ENCODE measurements at places on chromosomes 1 and 21. TPM values are rescaled to one million over a fixed set of nuclear protein-coding genes. Genes with fewer than 3 reads are reported as not detected.

GRCh38 chr1:6010554-6010953 lies 18.3 kb upstream of the NPHP4 start:
- no peak for DNase-seq

DNA sequence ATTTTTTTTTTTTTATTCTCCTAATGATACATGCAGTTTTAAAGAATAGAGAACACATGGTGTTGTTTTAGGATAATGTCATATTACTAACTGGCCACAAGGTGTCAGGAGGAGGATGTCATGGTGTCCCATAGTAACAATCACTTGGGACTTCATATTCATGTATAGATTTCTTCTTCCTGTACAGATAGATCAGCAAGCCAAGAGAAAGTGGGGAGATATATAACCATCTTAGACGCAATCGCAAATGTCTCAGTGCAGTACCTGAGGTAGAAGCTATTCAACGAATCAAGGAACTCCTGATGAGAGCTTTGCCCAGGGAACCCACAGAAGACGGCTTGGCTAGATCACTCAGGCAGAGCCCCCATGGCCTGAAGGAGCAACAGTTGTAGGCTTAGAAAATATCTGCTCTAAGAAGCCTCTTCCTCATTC lies 12.3 kb downstream of the OR2T11 start:
- no peak for DNase-seq

GRCh38 chr21:14977814-14978213 lies 87.0 kb downstream of the NRIP1 start:
- DNase-seq: no peak

- no peak for DNase-seq
Measured at GRCh38 chr1:207309745-207310273, 11.7 kb upstream of the CD55 start.

DNA sequence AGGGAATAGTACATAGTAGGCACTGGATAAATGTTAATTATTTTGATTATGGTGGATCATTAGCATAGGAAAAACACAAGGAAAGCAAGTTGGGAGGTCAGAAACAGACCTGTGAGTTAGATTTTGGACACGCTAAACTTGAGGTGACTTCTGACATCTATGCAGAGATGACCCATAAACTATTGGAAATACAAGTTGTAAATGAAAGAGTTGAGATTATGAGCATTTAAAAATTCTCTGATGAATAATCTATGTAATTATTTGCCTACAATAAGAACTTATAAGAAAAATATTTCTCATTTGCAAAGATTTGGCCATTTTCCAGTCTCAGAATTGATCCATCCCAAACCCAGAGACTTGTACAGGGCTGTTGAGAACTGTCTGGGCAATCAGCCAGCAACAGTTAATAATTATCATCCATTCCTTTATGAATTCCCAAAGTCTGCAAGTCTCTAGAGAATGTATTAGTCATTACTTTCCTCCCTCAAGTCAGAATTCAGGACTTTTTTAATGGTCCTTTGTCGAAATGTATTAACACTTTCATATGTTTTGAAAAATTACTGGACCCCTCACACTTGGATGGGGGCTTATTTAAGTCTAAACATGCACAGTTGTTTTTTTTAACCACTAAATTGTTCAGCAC lies 19.4 kb upstream of the SLAMF6 start:
- DNase-seq: no peak

GRCh38 chr21:39387461-39388037 lies 38.7 kb upstream of the HMGN1 start:
- peak; percentile 93 for DNase-seq

DNA sequence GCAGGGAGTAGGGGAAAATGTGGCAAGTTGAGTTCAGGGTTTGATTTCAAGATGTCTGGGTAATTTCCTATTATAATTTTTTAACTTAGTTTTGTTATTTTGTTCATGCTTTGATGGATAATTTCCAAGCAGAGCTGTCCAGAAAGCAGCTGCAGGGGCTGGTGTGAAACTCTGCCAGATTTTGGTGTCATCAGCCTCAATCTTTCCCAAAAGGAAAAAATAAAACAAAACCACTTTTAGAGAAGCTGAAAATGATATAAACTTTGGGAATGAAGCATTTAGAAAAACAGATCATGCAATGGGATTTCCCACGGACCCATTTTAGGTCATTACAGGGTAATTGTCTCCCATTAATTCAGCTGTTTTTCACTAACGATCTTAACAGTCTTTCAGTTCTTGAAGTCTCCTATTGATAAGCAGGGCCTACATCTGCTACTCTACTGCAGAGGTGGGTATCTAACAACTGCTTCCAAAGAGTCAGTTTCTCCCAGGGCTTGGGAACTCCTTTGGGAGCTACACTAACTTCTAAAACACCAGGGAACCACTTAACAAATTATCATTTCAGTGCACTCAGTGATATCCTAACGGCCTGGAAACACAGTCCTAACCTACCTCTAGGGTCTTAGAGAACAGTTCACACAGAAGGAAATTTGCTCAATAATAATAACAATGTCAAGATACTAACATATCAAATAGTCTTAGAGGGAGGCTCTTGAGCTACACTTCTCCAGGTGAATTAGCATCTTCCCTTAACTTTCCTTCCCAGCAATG lies 12.3 kb downstream of the ZNF436 start:
- no peak for DNase-seq

DNA sequence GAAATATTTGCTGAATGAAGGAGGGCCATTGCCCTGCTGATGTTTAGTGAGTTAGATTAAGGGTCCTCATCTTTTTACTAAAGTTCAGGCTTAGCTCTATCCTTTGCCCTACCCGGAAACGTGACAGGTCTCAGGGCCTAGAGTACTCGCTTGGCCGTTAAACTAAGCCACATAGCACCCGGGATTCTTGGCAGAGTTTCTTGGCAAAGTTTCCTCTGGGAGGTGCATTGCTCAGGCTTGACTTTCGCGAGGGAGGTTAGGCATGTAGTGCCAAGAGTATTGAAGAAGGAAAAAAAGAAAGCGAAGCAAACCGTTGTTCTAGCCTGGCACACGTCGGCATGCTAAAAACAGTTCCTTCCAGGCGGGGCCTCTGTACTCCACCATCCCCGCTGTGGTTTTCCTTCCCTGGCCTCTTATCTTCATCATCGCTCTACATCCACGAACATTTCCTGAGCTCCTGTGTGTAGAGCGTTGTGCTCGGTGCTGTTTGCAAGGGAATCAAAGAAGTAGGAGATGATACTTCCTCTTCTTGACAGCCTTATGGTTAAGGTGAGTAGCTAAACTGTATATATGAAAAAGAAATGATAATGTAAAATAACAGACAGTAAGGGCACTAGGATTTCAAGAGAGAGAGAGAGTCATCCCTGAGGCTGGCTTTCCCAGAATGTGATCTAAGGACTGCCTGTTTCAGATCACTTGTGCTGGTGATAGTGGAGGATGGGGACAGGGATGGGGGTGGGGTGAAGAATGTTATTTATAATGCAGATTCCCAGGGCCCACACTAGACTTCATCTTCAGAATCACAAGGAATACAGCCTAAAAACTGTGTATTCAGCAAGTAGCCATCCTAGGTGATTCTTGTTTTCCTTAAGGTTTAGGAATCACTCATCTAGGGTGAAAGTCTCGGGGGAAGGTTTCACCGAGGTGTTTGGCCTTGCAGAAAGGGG lies 18.8 kb downstream of the RNF220 start:
- DNase-seq: no peak

DNA sequence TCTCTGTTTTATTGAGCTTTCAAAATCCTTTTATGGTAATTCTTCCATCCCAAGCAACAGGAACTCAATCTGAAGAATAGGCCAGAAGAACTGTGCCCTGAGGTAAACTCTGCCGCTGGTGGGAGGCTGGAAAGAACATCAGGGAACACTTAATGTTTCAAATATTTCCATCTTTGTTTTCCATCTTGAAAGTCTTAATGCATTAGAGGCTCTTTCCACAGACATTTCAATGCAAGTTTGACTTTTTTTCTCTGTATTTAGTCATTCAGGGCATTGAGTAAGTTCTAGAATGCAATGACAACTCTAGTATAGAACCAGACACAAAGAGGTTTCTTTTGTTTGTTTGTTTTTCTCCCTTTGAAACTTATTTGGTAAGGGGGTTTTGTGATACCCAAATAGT lies 61.5 kb downstream of the KIAA0040 start:
- DNase-seq: no peak

DNA sequence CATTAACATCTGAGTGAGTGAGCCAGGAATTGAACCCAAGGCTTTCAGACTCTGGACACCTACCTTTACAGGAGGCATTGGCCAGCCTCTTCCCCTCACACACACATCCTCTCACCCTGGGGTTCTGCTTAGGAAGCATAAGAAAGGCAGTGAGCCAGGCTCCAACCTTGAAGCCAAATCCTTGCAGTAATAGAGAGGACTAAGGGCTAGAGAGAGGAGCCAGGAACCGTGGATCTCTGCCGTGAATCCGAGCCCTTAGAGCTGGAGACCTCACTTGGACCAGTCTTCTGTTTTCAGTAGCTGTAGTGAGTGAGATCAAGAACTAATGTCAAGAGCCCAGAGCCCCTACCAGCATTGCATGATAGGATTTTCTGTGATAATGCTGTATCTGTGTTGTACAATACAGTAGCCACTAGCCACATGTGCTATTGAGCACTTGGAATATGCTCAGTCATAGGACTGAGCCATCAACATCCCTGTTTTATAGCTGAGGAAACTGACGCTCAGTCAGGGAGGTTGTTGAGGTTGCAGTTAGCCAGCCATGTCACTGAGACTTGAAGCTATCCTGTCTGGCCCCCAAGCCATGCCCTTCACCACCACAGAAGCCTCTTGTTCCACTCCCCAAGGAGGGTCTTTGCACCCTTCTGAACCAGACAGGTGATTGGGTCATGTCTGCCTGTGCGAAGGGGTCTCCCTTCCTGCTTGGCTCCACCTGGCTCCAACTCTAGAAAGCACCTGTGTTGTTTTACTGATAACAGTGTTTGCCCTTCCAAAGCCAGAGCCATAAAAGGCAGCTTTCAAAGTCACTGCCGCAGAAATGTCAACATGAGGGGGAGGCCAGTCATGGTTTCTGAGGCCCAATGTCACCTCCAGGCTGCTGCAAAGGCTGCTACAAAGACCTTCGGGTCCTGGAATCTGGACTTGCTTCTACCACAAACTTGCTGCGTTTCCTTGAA lies 101.1 kb upstream of the JUN start:
- no peak for DNase-seq

GRCh38 chr21:34606051-34606450 lies 8.9 kb downstream of the RCAN1 start:
- no peak for DNase-seq

DNA sequence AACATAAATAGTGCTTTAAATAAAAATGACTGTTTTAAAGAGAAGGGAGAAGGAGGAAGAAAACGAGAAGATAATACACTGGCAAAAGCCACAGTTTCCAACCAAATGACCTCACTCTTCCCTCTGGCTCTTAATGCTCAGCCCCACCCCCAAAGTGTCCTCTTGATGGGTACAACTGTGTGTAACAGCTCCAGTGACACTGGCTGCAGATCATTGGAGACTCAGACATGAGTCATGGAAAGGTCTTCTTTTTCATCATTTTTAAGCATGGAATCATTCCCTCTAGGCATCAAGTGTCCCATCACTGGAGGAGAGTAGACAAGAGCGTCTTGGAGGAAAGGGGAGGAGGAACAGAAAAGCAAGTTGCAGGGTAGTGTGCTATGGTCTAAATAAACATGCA lies 333.0 kb downstream of the PAPPA2 start:
- no peak for DNase-seq

DNA sequence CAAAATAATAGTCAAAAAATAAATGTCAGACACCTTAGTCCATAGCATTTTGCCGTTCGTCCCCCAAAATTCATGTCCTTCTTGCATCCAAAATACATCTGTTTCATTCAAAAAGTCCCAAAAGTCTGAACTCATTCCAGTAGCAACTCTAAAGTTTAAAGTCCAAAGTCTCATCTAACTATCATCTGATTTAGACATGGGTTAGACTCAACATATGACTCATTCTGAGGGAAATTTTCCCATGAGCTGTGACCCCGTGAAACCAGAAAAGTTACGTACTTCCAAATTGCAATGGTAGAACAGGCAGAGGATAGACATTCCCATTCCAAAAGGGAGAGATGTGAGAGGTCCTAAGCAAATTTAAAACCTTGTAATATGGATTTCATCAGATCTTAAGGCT lies 48.6 kb upstream of the CACHD1 start:
- no peak for DNase-seq

DNA sequence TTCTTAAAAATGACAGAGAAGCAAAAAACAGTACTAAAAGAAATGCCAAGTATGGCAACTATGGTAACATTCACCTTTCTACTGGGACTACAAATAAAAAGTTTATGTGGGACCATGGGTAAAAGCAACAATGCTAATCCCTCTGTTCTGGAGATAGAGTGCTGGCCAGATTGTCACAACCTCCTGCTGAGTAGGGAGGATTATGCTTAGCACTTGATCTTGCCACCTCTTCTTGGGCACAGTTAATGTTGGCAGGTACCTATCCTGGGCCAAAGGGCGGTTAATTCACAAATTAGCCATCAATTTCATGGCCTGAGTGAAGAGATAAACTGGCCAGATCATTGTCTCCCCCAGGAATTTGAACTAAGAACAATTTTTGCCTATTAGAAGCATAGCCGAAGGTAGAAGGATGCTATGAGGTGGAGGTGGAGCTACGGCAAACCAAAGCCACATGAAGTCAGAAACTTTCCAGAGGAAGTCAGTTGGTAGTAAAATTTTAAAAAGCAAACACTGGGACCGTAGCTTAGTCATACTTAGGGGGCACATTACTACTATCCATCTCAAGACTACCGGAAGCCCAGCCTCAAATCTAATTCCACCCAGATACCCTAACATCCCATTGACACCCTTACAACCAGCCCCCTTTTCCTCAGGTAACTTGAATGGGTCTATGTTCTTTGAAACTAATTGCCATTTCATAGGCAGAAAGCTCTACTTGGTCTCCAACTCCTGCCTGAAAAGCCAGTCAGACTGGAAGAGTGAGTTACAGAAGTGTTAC lies 2.7 kb downstream of the SCYL3 start:
- DNase-seq: no peak

DNA sequence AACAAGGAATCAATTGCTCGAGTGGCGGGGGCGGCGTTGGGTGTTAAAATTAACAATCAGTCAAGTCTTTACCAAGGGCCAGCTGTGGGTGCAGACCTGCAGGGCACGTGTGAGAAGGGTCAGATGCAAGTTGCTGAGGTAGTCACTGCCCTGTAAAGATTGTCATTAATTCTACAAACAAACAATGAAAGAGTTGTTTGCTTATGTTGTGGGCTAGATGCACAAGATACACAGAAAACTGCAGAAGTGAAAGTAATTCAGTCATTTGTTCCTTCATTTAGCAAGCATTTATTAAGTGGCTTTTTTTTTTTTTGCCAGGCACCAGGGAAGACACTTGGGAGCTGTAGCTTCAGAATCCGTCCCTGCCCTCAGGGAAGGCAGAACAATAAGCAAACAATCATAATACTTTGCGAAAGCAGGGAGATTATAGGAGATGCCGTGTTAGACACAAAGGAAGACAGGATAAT lies 79.5 kb downstream of the NR5A2 start:
- no peak for DNase-seq

GRCh38 chr1:234603221-234604204 lies 6.5 kb downstream of the IRF2BP2 start:
- DNase-seq: no peak

OR2G6 gene
- total RNA-seq: not detected

CROCC gene
- total RNA-seq: 16.7 TPM

FAM163A gene
- total RNA-seq: not detected

LRRC8C gene
- total RNA-seq: 10.9 TPM

GLIS1 gene
- total RNA-seq: 1.4 TPM

OR2T35 gene
- total RNA-seq: not detected

LYPD8 gene
- total RNA-seq: not detected

PCBP3 gene
- 1.1 TPM for total RNA-seq

C4BPA gene
- 3.3 TPM for total RNA-seq

GPR37L1 gene
- 0.16 TPM for total RNA-seq
